Esophagus squamous epithelium (tissue), 5 donors: ENCODE measurements at places on chromosomes 12 and 14.

- DNase-seq, result no peak
These were observed 23.5 kb downstream of the NOC4L start for GRCh38 chr12:132167611-132168310.

- DNase-seq, result no peak
These were observed 43.4 kb downstream of the HSP90AA1 start for GRCh38 chr14:102043251-102044025.

- no peak for DNase-seq
These were observed 454.1 kb upstream of the MDGA2 start for GRCh38 chr14:48129472-48129871.

DNA sequence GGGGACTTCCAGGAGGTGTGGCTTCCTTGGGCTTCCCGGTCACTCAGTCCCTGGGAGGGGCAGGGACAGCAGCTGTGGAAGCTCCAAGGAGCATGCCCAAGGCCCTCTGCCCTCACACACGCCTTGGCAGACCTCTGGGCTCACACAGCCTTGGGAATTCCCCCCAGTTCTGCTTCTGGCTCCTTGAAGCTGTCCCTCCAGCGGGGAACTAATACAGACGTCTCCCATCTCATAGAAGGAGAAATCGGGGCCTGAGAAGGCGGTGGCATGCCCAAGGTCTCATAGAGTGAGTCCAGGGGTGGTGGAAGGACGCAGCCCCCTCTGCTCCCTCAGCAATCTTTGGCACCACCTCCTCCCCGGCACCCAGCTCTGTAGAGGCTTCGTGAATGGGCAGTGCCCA lies 15.7 kb upstream of the TMEM119 start:
- DNase-seq, result no peak

- no peak for DNase-seq
These were observed 28.8 kb downstream of the CKAP4 start for GRCh38 chr12:106219043-106219442.
